Germinal center (tissue), 1 donor: ENCODE measurements at places on chromosomes 3 and 15.
A peak's percentile ranks its signal among the peaks of the same experiment; 100 is the strongest.

GRCh38 chr15:31200735-31201151, 99.2 kb upstream of the TRPM1 start:
- DNase-seq = peak; percentile 50

- no peak for DNase-seq
These were observed 27.7 kb upstream of the HHATL start for GRCh38 chr3:42730294-42730693.

DNA sequence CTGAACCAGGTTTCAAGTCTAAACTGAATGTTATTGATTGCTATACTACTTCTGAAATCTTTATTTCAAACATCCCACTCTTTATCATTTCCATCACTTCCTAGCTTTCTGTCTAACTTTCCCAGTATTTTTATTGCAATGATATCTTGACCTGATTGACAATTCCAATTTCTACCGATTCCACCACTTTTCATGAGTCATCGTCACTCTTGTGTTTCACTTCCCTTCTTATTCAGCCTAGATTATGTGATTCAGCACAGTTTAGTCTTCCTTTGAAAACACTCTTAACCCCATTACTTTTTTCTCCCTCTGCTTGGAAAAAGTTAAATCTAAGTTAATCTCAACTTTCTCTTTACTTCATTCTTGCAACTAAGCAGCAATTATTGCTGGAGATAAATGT, 62.6 kb downstream of the SLC7A14 start:
- no peak for DNase-seq

- DNase-seq = no peak
These were observed 11.3 kb upstream of the TTBK2 start for GRCh38 chr15:42931702-42932486.

DNA sequence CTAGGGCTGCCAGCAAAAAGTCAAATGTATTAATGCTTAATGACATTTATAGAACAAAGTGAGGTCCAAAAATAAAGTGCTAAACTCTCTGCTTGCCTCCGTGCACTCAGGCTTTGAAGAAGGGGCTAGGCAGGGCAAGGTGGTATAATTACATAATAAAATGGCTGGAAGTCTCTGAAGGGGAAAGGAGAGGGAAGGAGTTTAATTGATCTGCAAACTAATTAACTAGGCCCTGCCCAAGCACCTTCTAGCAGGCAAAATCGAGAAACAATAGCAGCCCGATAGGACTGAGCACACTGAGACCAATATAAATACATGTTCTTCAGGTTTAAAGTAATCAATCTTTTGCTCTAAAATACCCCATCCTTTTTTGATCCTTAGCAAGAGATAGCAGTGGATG, 13.0 kb downstream of the DIS3L start:
- no peak for DNase-seq

DNA sequence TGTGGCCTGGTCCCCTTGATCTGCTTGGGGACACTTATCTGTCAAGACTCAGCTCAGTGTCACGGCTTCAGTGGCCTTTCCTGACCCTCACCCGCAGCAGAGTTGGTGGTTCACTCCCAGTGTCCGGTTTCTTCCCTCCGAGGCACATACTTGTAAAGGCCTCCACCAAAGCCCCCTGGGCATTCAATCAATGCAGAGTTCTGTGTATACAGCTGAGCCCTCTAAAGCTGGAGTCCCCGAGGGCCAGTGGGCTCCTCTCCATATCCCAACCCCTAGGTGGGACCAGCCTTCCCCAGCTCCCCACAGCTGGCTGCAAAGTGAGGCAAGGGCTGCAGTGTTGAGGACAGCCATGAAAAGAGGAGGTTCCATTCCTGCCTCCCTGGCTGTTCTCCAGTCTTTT, 70.9 kb upstream of the RGMA start:
- no peak for DNase-seq

DNA sequence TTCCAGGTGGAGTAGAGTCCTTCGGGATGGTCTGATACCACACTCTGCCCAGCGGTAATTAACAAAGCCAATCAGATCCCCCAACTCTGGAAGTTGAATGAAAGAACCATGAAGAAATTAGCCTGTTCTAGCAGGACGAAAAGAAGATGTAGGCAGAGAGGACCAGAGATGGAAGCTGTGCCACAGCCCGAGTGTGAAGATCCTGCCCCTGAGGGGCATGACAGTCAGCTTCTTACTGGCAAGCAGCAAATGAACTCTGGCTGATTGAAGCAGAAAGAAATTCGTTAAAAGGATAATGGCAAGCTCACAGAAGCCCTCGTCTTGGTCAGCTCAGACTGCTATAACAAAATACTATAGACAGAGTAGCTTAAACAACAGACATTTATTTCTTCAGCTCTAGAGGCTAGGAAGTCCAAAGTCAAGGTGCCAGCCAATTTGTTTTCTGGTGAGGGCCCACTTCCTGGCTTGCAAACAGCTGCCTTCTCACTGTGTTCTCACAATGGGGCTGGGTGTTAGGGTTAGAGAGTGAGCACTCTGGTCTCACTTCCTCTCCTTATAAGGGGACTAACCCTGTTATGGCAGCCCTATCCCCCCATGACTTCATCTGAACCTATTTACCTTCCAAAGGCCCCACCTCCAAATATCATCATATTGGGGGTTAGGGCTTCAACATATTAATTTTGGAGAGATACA, 307.1 kb downstream of the VPS13C start:
- DNase-seq = no peak
